AML-193 (cell line): ENCODE measurements at places on chromosomes 1 and 21.

DNA sequence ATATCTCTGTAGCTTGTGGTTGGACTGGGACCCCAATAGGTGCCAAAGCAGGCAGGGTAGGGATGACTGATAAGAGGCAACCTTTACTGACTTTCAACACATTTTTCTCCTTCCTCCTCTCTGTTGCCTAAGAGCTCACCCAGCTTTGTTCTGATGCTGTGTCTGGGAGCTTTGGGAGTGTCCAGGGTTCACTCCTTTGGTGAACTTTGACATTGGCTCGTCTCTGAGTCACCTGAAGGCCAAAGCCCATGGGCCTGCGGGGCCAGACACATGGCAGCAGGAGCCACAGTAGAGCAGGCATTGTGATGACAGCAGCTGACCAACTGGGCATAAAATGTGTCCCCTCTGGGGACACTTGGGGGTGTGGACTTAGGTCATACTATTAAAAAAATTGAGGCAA, 99.5 kb upstream of the ZNF644 start:
- DNase-seq = no peak

- DNase-seq = peak; percentile 91
Observed at GRCh38 chr1:181043025-181043888, 9.5 kb downstream of the MR1 start.

- no peak for DNase-seq
Observed at GRCh38 chr1:3611170-3612019, at the start of gene MEGF6. Gene MEGF6, minus strand, starts transcription at chr1:3611508. Its CDS starts 240 bp downstream, at chr1:3611268.

DNA sequence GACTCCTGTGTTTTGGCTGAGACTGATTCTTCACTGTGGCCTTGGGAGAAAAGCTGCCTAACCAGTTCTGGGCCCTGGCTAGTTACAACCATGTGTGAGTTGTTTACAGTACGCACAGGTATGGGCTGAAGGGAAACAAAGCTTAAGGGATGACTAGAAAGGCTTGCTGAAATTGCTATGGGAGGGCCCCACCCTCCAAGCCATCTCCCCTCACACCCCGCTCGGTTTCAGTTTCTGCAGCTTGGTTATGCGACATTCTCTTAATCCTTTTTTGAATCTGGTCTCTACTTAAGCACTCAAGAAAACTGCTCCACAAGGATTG, 43.1 kb downstream of the PBX1 start:
- DNase-seq = no peak

DNA sequence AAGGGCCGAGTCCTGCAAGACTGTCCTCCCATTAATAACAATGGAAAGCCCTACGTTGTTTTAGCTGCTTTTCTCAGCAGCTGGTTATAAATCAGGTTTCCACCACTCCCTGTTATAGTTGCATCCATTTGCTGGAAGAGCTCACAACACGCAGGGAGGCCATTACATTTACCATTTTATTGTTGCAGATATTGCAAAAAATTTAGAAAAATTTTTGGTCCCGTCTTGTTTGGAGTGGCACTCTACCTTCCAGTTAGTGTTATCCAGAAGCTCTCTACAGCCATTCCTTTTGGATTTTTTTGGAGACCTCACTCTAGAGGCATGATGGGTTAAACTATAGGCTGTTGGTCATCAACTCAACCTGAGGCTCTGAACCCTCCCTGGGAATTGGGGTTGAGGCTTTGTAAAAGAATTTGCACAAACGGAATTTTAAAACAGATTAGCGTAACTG, 1532.1 kb upstream of the TPTE start:
- no peak for DNase-seq

GRCh38 chr1:68723791-68724190, 226.9 kb upstream of the DEPDC1 start:
- no peak for DNase-seq

- DNase-seq = no peak
Observed at GRCh38 chr1:91014475-91014874, 7.4 kb downstream of the ZNF644 start.

DNA sequence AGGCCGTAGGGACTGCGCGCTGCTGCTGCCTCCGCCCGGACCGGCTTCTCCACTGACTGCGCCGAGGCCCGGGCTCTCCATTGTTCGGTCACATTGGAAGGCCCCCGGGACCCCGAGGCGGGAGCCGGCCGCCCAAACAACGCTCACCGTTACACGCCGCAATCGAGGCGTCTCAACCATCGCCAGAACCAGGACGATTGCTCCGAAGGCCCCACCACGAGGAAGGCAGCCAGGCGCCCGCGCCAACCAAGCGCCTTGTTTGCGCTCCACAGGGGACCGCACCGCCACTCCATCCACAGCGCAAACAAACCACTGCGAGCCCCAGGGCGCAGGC, 595 bp downstream of the GLUL start:
- no peak for DNase-seq

DNA sequence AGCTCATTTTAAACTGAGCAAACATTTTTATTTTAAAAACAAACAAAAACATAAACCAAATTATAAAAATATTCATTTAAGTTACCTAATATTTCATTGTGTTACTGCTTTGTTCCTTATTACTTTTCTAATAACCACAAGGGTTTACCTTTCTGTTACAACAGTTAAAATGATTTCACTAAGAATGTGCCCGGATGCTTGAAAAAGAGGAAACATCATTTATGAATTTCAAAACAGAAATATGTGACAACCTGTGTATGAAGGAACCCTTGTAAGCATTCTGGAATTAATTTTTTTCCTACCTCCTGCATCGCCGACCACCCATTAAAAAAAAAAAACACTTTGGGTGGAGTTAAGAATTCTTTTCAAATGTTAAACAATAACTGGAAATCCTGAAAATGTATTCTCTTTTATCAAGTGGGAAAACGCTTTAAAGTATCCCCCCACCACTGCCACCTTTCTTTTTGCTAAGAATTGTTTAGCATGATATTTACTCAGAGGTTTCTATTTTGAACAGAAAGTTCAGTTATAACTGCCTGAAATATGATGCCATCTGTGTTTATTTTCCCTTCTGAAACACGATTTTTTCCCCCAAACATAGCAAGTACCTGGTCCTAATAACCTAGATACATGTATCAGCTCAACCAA, 9.1 kb downstream of the CYYR1 start:
- no peak for DNase-seq

- no peak for DNase-seq
Observed at GRCh38 chr1:62012836-62013235, 181.8 kb upstream of the L1TD1 start.

- DNase-seq = no peak
Observed at GRCh38 chr1:21260405-21261125, 29.7 kb downstream of the ECE1 start.

GRCh38 chr1:30929135-30929889, 20.8 kb upstream of the SDC3 start:
- peak; percentile 44 for DNase-seq

- no peak for DNase-seq
Observed at GRCh38 chr1:91603409-91603808, 102.8 kb downstream of the CDC7 start.

GRCh38 chr1:227735539-227736285, 477 bp downstream of the SNAP47 start:
- DNase-seq = no peak

- no peak for DNase-seq
Observed at GRCh38 chr1:181345146-181345545, 138.2 kb upstream of the CACNA1E start.
